ENCODE measurements at places on chromosomes 2 and 18.

GRCh38 chr18:58403799-58404455 lies 225.0 kb downstream of the ALPK2 start:
- DNase-seq = no peak

GRCh38 chr18:63850020-63850419 lies 37.5 kb upstream of the SERPINB2 start:
- DNase-seq = peak; percentile 22

- DNase-seq = no peak
Observed at GRCh38 chr2:681312-681711, 4.1 kb upstream of the TMEM18 start.

DNA sequence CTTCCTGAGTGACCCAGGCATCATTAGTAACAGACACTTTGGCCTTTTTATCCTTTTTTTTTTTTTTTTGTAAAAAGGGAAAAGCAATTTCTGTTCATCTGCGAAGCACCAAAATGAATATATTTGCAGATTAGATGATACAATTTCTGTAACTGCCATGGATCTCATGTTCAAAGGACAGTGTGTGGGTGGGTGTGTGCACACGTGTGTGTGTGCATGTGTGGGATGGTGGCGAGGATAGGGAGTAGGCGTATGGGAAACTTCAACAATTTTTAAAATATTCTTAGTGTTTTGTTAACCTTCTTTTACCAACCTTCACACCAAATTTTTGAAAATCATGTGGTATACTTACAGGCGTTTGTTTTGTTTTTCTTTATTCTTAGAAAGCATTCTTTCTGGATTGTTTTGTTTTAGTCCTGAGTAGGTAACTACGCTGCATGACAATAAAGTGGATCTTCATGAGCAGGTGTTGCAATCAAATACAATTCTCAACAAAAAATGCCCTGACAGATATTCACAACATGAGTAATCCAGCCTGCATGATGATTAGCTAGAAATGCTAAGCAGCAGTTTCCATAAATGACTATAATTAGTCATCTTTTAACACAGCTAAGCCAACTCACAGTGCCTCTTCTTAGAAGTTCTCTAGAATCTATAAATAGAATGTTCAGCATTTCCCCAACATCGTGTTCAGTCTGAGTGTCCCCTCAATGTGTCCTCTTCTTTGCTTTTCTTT lies 53.5 kb upstream of the RMDN2 start:
- DNase-seq = no peak

DNA sequence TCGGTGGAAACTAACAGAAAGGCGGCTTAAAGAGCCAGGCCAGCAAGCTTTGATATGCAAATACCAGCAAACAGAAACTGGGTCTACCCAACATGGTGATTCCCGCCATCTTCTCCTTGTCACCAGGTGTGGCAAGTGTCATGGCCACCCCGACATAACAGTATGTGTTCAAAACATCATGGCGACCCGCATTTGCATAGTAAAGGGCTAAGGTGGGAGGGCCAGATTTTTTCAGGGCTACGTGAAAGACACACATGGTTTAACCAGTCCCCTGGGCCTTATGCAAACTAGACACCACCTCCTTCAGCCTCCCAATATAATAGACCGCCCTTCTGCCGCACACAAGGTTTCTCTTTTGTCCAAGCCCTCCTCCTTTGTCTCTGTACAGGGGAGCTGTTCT lies 260.4 kb downstream of the METTL4 start:
- no peak for DNase-seq

- DNase-seq = no peak
Observed at GRCh38 chr2:22282916-22283315, 1102.1 kb upstream of the KLHL29 start.

DNA sequence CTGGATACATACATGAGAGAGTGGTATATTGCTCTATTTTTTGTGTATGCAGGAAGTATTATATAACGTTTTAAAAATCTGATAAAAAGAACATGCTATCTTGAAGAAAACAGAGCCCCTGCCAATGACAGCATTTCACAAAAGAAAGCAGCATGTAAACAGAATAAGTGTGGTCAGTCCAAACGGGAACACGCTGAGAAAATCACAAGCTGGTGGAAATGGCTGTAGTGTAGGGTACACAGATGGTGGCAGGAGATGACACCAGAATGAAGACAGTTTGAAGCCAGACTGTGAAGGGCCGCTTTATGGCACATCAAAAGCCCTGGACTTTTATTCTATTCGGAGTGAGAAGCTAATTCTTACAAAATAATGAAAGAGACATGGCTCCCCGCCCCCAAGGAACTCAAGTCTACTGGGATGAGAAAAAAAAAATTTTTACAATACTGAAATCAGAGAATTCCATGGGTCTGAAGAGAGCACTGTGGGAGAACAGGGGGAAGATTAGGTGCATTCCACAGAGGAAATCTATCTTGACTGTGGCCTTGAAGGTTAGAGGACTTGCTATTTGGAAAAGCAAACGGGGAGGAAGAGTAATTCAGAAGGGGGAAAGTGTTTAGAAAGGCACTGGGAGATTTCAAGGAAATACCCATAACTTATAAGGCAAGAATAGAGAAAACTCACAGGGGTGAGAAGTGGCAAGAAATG lies 217.7 kb upstream of the SMAD7 start:
- DNase-seq = no peak

DNA sequence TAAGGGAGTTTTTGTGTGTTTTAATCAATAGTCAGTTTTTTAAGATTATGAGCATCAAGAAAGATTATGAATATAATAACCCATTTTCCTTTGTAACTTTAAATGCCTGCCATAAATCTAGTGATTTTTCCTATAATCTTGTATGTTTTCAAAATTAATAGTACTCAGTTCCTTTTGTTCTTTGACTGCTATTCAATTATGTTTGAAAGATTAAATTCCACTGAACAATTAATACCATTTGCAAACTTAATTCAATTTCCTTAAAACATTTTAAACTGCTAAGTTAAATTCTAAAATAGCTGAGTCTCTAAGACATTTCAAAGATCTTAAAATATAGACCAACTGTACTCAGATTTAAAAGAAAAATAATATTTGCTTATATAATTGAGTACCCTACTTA lies 1173.9 kb upstream of the TMEFF2 start:
- no peak for DNase-seq

DNA sequence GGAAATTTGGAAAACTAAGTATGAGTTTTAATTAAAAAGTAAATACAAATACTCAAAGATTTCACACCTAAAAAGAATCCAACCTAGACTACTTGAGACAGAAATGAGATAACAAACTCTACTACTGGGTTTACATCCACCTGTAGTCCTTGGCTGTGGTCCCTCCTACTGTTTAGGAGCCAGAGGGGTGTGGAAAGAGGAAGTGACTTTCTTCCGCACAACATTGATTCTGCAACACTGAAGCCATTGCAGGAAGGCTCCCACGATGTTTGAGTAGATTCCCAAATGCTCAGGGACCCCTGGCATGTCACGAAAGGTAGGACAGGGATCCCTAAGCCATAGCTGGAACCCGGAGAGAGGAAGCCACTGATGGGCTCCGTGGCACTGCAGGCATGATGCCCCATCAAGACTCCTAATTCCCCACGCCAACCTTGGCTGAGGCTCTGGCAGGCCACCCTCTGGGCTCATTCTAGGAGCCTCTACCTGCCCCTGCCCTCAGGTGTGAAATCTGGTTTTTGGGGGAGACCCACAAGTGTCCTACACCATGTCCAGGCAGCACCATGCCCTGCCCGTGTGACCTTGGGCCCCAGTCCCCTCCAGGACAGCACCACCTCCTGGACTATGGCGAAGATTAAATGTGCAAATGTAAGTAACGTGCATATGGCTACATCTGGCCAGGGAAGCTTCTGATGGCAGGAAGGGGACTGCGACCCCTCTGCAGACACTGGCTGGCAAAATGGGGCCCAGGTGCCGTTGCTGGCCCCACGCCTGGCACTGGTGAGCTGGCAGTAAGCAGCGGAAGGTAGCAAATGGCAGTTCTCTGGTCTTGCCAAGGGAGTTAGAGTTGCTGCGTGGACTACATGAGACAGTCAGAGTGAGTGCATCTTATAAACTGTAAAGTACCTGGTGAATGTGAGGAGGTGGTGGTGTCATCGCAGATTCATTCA lies 38.2 kb upstream of the MAL start:
- DNase-seq = no peak

DNA sequence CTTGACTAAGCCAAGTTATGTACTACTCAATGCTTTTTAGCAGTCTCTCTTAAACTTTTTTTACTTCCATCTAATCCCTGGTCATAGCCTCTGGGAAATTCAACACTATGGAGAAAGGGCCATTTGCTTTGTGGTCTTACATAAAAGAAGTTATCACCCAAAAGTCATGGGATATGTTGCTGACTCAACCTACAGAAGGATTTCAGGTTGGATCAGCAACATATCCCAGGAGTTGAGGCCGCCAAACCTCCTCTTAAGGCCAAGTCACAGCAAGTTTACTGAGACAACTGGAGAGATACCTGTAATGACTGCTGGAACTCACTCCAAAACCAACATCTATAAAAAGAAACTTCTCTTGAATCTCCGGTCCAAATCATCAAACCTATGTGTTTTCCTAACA lies 141.1 kb downstream of the IRS1 start:
- no peak for DNase-seq

- DNase-seq = no peak
Observed at GRCh38 chr2:237290261-237290660, 123.7 kb downstream of the COL6A3 start.

GRCh38 chr2:107809835-107810234 lies 16.9 kb upstream of the RGPD4 start:
- DNase-seq = no peak

- no peak for DNase-seq
Observed at GRCh38 chr18:25233528-25234321, 118.2 kb downstream of the ZNF521 start.

GRCh38 chr2:33022395-33022985 lies 75.7 kb downstream of the LTBP1 start:
- no peak for DNase-seq

- DNase-seq = no peak
Observed at GRCh38 chr2:226869371-226869770, 33.5 kb downstream of the RHBDD1 start.
